ENCODE measurements at places on chromosomes 16 and 17.

DNA sequence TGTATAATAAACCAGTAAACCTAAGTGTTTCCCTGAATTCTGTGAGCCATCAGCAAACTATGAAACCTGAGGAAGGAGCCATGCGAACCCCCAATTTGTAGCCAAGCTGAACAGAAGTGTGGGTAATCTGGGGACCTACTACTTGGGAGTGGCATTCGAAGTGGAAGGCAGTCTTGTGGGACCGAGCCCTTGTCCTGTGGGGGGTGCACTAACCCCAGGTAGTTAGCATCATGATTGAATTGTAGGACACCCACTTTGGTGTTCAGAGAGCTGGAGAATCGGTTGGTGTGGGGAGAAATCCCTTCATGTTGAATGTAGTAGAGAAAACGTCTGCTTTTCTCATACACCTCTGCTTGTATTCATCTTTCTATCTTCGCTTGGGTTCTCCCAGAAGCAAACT lies 79.7 kb upstream of the CPHXL start:
- DNase-seq = no peak

DNA sequence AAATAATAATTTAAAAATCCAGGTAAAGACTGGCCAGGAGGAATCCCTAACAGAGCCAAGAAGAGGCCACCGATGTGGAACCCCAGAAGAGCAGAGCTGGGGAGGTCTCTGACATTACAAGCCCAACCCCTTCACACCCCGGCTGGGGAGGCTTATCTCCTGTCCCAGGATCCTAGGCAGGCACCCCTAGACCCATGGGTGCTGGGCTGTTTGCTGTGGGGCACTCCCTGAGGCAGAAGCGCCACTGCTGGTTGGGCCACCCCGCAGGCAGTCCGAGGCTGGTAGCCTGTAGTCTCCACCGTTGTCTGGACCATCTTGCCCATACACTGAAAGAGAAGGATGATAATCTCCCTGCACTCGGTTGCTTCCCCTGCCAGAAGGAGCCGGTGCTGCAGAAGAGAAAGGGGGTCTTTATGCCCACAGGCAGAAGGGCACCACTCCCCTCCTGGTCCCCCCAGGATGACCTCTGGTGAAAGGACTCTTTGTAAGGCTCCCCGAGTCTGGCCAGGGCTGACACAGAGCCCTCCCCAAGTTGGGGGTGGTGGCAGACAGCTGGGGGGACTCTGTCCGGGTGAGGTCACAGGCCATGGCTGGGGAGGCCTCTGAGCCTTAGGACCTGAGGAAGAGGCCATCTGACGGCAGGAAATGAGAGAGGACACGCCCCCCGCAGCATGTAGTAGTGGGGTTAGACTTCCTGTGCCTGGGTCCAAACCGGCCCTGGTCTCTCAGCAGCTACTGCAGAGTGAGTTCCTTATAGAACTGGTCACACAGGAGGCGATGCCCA lies 34.2 kb downstream of the CFAP20 start:
- no peak for DNase-seq

DNA sequence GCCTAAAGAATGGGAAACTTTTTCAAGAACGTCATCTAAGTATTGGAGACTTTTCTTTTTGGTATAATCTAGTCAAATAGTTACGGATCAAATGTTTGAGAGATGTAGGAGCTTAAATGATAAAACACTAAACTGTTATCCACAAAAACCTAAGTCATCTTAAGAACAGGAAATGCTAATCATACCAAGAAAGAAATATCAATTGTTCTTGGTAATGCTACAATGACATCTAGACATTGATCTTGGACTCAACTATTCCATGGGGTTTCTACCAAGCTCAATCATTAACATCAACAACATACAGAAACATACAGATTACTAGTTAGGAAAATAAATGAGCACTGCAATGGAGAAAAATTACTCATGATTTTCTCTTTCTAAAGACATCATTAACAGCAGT lies 3.8 kb downstream of the NUDT21 start:
- DNase-seq = no peak

GRCh38 chr17:49580055-49580721 lies 4.5 kb downstream of the NXPH3 start:
- no peak for DNase-seq
